ENCODE measurements at places on chromosomes 11 and 22.

GRCh38 chr11:65493367-65494176 is 5.3 kb upstream of the MALAT1 start:
- peak; percentile 94 for DNase-seq

- DNase-seq, result no peak
Measured at GRCh38 chr11:74870485-74870884, 78.4 kb downstream of the XRRA1 start.

DNA sequence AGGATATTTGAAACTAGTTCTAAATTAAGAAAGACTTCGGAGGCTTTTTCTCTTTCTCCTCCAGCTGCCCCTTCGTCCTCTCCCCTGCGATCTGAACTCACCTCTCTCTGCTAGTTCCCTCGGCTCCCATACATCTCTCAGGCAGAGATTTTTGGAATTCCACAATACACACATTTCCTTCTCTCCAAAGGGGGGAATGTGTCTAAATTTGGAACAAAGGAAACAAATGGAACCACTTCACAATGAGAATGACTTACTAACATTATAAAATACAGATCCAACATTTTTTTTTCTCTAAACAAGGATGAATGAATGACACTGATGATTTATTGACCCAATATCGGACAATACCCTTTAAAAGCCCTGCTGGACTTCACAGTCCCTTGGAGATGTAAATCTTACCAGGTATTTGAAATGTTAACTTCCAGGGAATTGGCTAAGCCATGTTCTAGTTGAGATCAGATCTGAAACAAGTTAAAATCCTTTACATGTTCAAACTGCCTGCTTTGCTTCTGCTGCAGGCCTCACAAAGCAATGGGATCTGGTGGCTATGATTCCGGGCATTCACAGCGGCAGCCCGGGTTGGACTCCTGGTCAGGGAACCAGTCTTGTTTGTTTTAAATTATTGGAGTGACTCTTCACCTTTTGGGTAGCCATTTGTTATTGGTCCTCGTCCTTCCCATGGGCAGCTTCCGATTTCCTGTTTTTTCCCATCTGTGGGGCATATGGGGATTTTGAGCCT is 20.5 kb upstream of the GSTP1 start:
- no peak for DNase-seq

DNA sequence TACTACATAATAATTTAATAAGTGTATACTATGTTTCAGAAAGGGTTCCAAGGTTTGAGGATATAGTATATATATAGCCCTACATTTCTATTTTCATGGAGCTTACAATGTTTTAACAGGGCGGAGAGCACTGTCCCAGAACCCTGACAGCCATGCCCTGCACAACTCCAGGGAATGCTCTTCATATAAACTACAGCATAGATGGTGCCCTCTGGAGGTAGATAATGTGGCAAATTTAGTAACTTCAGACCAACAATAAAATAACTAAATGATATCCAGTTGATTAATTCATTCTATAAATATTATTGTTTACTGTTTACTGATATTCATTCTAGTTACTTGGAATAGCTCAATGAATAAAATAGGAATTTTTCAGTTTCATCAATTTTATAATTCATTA is 693.7 kb upstream of the CCDC179 start:
- DNase-seq, result no peak

- DNase-seq, result no peak
Measured at GRCh38 chr11:75879737-75880136, 64.7 kb downstream of the UVRAG start.

DNA sequence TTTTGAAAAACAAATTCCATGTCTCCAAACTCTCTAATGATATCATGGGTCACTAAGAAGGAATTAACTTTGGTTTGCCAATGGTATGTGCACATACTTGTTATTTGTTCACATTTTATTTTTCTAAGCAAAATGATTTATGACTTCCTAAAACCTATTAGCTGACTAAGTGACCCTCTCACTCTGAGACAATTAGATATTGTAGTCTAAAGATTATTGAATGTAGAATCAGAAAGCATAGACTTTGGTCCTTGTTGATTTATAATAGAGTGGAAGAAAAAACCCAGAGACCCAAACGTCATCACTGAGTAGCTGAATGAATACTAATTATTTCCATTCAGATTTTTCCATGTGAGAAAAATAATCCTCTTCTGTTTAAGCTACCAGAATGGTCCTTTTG is 243.5 kb upstream of the ANO3 start:
- DNase-seq, result no peak

GRCh38 chr11:31936312-31936711 is 125.2 kb upstream of the PAX6 start:
- no peak for DNase-seq

GRCh38 chr11:107247167-107247861 is 210.3 kb downstream of the CWF19L2 start:
- DNase-seq, result no peak

DNA sequence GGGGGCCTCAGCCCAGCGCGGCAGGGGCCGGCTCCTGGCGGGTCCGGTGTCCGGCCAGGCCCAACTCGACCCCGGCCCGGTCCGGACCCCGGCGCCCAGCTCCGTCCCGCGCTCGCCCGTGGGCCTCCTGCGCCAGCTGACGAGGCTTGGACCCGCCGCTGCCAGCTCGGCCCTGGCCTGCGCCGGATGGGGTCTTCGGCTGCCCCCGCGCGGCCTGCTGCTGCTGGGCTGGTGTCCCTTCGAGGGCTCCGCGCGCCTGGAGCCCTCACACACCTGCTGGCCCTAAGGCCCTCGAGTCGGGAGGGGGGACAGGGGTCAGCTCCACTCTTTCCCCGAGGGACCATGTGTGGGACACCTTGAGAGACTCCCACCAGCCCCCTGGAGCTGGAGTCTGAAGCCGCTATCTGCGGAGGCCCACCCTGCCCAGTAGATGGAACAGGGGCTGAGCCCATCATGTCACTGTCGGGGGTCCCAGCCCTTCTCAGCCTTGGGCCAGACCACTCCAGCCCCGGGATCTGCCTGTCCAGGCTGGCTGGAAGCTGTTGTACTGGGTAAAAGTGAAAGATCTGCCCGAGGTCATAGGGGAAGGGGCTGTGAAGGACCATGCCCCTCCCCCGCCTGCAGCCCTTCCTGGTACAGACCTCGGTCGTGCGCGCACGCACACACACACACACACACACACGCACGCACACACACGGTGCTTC is 768 bp upstream of the CDKN1C start:
- DNase-seq, result no peak

GRCh38 chr11:79237703-79238102 is 203.1 kb downstream of the TENM4 start:
- DNase-seq, result no peak

GRCh38 chr11:19721176-19721575 is 8.5 kb downstream of the NAV2 start:
- no peak for DNase-seq

GRCh38 chr22:28115426-28115825 is 196.4 kb upstream of the PITPNB start:
- no peak for DNase-seq

DNA sequence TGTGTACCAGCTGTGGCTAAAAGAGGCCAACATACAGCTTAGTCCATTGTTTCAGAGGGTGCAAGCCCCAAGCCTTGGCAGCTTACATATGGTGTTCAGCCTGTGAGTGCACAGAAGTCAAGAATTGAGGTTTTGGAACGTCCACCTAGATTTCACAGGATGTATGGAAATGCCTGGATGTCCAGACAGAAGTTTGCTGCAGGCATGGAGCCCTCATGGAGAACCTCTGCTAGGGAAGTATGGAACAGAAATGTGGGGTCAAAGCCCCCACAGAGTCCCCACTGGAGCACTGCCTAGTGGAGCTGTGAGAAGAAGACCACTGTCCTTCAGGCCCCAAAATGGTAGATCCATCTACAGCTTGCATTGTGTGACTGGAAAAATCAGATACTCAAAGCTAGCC is 42.2 kb upstream of the PTH start:
- DNase-seq, result no peak

- DNase-seq, result no peak
Measured at GRCh38 chr11:65315204-65315865, 669 bp downstream of the CDC42EP2 start.

GRCh38 chr11:58494101-58494500 is 13.8 kb downstream of the OR5B21 start:
- no peak for DNase-seq

DNA sequence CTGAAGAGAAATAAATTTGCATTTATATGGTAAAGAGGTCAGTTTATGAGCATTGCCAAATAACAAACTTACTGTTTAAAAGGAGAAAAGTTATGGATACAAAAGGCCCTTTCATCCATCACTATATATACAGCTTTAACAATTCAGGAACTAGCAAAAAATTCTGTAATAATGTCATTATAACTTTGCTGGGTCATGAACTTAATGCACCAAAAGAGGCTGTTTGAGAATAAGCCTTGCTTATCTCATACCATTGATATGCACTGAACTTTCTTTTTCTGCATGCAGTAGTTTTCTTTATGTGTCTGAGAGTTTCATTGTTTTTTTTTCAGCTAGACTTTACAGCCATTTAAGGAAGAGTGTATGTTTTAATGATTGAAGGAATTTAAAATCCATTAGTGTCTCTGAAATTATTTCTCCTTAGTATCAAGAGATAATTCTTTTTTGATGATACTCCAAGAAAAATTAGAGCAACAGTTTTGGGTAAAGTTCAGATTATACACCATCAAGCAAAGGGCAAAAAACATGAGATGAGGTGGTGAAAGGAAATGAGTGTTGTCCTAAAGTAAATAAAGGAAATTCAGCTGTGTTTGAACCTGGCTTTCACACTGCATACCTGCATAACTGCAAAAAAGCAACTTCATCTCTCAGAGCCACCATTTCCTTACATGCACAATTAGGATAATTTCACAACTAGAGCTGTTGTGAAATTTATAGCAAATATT is 188.2 kb upstream of the ANO3 start:
- no peak for DNase-seq

DNA sequence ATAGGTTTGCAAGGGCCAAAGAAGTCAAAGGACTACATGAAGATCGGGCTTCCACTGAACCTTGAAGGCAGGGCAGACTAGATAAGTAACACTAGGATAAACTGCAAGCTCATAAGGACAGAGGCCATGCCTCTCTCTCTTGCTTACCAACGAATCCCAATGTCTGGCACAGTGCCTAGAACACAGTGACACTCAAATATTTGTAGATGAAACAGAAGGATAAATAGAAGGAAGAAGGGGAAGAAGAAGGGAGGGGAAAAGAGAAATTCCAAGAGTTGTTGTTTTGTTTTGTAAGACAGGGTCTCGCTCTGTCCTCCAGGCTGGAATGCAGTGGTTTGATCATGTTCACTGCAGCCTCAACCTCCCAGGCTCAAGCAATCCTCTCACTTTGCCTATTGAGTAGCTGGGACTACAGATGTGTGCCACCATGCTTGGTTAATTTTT is 26.9 kb downstream of the SIK3 start:
- no peak for DNase-seq

DNA sequence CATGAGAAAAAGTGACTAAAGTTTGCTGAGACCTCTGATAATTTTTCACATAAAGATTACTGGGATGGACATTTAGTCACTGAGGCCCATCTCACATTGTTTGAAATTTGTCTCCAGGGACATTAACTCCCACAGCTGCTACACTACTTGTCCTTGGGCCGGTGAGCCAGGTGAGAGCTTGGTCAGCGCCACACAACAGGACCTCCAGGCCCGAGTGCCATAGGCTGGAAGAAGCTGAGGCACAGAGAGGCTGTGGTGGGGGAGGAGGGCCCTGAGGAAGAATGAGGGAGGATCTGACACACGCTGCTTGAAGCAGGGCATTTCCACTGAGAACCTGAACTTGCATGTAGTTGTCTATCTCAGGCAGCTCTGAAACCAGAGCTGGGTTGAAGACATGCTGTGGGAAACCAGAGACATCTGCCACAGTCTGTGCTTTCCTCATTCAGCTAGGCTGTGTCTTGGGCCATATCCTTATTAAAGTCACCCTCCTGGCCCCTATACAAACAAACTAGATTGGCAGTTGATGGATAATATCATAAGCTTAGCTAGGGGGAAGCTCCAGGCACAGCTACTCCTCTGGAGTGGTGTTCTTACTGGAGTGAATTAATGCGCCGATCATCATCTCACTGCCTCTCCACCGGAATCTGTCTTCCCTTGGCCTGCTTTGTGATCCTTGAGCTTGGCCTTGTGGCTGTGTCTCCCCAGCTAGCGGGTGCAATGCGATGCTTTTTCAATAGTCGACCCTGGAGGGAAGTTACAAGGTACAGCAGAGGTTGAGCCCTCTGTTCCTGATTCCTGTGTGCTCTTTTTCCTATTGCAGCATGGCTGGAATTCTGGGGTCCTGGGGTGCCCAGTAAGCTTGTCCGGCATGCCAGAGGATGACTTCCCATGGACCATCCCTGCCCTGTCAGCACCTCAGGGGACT is 225.3 kb upstream of the B3GAT1 start:
- no peak for DNase-seq

DNA sequence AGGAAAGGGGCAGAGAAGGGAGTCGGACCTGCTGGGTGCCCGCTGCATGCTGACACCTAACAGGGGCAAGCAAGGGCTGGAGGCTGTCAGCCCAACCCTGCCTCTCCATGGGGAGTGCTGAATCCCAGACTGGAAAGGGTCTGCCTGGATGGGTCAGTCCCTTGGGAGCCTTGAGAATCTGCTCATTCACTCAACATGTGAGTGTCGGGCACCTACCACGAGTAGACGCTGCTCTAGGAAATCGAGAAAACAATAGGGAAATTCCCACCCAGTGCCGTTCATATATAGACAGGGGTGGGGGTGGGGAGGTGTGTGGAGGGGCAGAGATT is 4.4 kb upstream of the CTSD start:
- no peak for DNase-seq

DNA sequence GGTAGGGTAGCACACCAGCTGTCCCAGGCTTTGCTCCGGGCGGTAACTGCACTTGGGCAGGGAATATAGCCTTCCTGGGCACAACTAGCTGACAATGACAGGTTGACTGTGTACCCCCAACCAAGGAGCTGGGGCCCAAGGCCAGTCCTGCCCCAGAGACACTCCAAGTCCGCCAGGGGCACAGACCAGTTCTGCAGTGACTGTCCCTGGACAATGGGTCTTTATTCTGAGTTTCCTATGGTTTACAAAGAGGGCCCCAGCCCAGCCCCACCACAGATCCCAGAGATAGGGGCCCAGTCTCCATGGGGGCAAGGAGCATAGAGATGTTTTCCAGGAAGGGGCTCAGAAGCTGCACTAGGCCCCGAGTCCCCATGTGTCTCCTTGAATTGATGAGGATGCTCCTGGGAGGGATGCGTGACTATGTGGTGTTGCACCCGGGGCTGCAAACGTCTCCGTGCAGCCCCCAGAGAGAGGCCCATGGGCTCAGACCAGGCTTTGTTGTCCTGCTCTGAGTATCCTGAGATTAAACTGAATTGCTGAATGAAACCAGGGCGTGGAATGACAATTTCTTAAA is 48.4 kb downstream of the CD6 start:
- no peak for DNase-seq
